ENCODE measurements at places on chromosomes 16 and 17. TPM values are rescaled to one million over a fixed set of nuclear protein-coding genes. Genes with fewer than 3 reads are reported as not detected.

- no peak for DNase-seq
Measured at GRCh38 chr16:86110726-86111125, 211.8 kb downstream of the IRF8 start.

DNA sequence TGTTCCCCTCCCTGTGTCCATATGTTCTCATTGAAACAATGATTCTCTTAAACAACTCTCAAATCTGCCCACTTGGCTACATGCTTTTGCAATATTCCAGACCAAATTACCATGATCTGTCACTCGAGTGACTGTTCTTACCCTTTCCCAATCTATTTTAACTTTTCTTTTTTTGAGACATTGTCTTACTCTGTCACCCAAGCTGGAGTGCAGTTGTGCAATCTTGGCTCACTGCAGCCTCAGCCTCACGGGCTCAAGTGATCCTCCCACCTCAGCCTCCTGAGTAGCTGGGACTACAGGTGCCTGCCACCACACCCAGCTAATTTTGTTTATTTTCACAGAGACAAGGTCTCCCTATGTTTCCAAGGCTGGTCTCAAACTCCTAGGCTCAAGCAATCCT is 58.8 kb upstream of the CLEC18A start:
- no peak for DNase-seq

- no peak for DNase-seq
Measured at GRCh38 chr17:42720996-42721583, 23.8 kb downstream of the EZH1 start.

Gene OVCA2
- total RNA-seq, result 37.6 TPM

Measured in esophagus muscularis mucosa (tissue), 4 donors.